ENCODE measurements at places on chromosomes 1 and 21. TPM values are rescaled to one million over a fixed set of nuclear protein-coding genes. Genes with fewer than 3 reads are reported as not detected.

CHTOP gene
- total RNA-seq: 79.2 TPM

TFF3 gene
- not detected for total RNA-seq

NMNAT2 gene
- 0.42 TPM for total RNA-seq

OR14A2 gene
- not detected for total RNA-seq

CHML gene
- total RNA-seq: 8.2 TPM

SLC44A3 gene
- 2.1 TPM for total RNA-seq

CHODL gene
- not detected for total RNA-seq

NBPF11 gene
- 4.7 TPM for total RNA-seq

AIDA gene
- total RNA-seq: 74.2 TPM

KCNA3 gene
- not detected for total RNA-seq

RYR2 gene
- 0.02 TPM for total RNA-seq

TPTE gene
- total RNA-seq: not detected

TNFRSF18 gene
- not detected for total RNA-seq

PSMB2 gene
- 78.1 TPM for total RNA-seq

TNFRSF4 gene
- not detected for total RNA-seq

WDR77 gene
- total RNA-seq: 52.5 TPM

SF3B4 gene
- total RNA-seq: 137 TPM

CDK11B gene
- 24.4 TPM for total RNA-seq

PCSK9 gene
- total RNA-seq: 3.4 TPM

POMGNT1 gene
- total RNA-seq: 47.4 TPM

KRTAP13-4 gene
- total RNA-seq: not detected

DRAXIN gene
- total RNA-seq: 0.08 TPM

TBX19 gene
- total RNA-seq: 0.83 TPM

BGLAP gene
- 0.46 TPM for total RNA-seq

ADGRB2 gene
- 7.5 TPM for total RNA-seq

OR2T2 gene
- not detected for total RNA-seq

ZFP69 gene
- total RNA-seq: not detected

BRDT gene
- total RNA-seq: not detected

GPR89B gene
- total RNA-seq: 4.5 TPM

NR1I3 gene
- 0.15 TPM for total RNA-seq

ANGPTL1 gene
- 0.09 TPM for total RNA-seq

PRMT2 gene
- total RNA-seq: 46.7 TPM

INAVA gene
- 39.4 TPM for total RNA-seq

GPR37L1 gene
- 0.19 TPM for total RNA-seq

MFSD2A gene
- 4.3 TPM for total RNA-seq

MAPKAPK2 gene
- total RNA-seq: 67.9 TPM

TRIM67 gene
- total RNA-seq: 0.25 TPM

C1orf53 gene
- total RNA-seq: 4.3 TPM

FAAH gene
- 1.1 TPM for total RNA-seq

COL9A2 gene
- 0.36 TPM for total RNA-seq

OR2L5 gene
- total RNA-seq: not detected

CDC14A gene
- 2.5 TPM for total RNA-seq

CFHR5 gene
- not detected for total RNA-seq

CRP gene
- total RNA-seq: not detected

KRTAP11-1 gene
- total RNA-seq: not detected

PPIAL4G gene
- total RNA-seq: not detected

SMCP gene
- total RNA-seq: not detected

DNAJC28 gene
- 0.34 TPM for total RNA-seq

SMIM34 gene
- total RNA-seq: not detected

OR2T29 gene
- not detected for total RNA-seq
